ENCODE measurements at places on chromosomes 3 and 15.

DNA sequence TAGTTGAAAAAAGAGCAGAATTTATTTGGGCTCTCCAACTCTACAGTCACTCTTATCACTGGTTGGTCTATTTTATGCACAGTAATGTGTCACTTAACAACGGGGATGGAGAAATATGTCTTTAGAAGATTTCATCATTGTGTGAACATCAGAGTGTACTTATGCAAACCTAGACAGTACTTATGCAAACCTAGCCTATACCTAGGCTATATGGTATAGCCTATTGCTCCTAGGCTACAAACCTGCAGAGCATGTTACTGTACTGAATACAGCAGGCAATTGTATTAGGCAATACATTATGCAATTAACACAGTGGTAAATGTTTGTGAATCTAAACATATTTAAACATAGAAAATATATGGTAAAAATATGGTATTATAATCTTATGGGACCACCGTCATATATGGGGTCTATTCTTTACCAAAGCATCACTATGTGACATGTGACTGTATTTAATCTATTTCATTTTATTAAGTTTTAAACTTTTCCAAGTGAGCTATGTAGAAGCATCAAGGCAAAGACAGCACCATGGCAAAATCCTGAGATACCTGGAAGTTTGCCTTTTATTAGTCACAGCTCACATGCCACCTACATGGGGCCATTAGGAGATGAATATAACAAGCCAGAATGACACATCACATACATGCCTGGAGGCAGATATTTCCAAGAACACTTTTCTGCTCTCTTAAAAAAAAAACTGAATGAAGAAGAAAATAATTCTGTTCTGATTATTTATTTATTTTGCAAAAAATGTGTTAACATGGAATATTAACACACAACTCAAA is 537.4 kb downstream of the TUSC7 start:
- DNase-seq: no peak

GRCh38 chr3:175269394-175269793 is 410.3 kb downstream of the NAALADL2 start:
- DNase-seq: no peak

DNA sequence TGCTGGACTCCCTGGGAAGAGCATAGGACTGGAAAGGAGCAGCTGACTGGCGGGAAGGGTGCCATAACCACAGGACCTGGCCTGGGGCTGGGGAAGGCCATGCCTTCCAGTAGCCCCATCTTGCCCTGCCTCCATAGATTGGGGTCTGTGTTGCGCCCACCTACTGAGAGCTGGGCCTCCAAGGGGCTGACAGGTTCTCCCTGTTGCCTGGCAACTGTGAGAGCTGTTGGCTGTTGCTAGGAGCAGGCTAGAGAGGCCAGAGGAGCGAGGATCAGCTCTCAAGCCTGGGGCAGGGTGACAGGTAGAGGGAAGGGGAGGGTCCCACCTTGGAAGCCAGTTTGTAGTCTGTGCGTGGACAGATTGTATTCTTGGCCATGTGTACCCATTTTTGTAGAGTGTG is 2.8 kb upstream of the GNAI2 start:
- no peak for DNase-seq

GRCh38 chr15:69916169-69916785 is 181.4 kb downstream of the TLE3 start:
- no peak for DNase-seq

GRCh38 chr15:80031841-80032240 is 27.6 kb upstream of the ZFAND6 start:
- no peak for DNase-seq

All from activated T-helper 1 cell treated with Interleukin-2 at 50 U/mL for 16 hours (primary cell).